ENCODE measurements at places on chromosomes 12 and 14. TPM values are rescaled to one million over a fixed set of nuclear protein-coding genes. Genes with fewer than 3 reads are reported as not detected.
A peak's percentile ranks its signal among the peaks of the same experiment; 100 is the strongest.

The CCND2 gene
- 135 TPM for total RNA-seq

The TSHR gene
- 0.29 TPM for total RNA-seq

The CLMN gene
- total RNA-seq: 15.8 TPM

The PTPN21 gene
- 45.8 TPM for total RNA-seq

The SLC35E3 gene
- total RNA-seq: 14.3 TPM

The KMT2D gene
- total RNA-seq: 88.6 TPM

The RPL10L gene
- not detected for total RNA-seq

- no peaks in the 10 kb centered on the region for H3K4me1 ChIP-seq
- H3K27me3 ChIP-seq: no peaks in the 10 kb centered on the region
- H3K36me3 ChIP-seq: no peaks in the 10 kb centered on the region
- no peak overlapping the region for H3K4me3 ChIP-seq
- no peak overlapping the region for H3K27ac ChIP-seq
Measured at GRCh38 chr14:85417396-85417795, 112.5 kb upstream of the FLRT2 start.

DNA sequence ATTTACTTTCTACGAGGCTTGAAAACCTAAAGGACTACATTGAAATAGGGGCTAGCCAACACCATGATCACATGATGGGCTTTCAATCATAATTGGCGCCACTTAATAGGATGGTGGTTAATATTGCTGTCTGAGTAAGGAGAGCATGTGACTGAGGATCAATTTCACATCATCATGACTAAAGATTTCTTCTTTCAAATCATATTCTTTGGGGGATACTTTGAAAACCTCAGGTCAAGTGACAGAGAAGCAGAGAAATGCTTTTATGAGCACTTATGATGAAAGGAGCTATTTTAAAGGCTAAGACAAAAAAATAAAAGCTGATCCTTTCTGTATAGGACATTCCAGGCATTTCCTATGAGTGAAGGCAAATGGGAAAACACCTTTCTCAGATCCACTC lies 42.9 kb upstream of the KRAS start:
- no peak overlapping the region for H3K27ac ChIP-seq
- H3K36me3 ChIP-seq: no peaks in the 10 kb centered on the region
- H3K4me1 ChIP-seq: no peaks in the 10 kb centered on the region
- no peak for DNase-seq
- H3K27me3 ChIP-seq: peaks cover 1% of the 10 kb centered on the region
- no peak overlapping the region for H3K4me3 ChIP-seq

- DNase-seq: peak; percentile 1
- no peaks in the 10 kb centered on the region for H3K4me1 ChIP-seq
- H3K27me3 ChIP-seq: no peaks in the 10 kb centered on the region
- no peaks in the 10 kb centered on the region for H3K36me3 ChIP-seq
Measured at GRCh38 chr12:34390846-34391700, 368.8 kb downstream of the ALG10 start.

GRCh38 chr14:61488417-61489401 lies 167.3 kb downstream of the PRKCH start:
- no peaks in the 10 kb centered on the region for H3K4me1 ChIP-seq
- no peaks in the 10 kb centered on the region for H3K27me3 ChIP-seq
- H3K4me3 ChIP-seq: no peak overlapping the region
- no peak for DNase-seq
- H3K27ac ChIP-seq: no peak overlapping the region
- H3K36me3 ChIP-seq: no peaks in the 10 kb centered on the region

GRCh38 chr14:73777420-73777819 lies 63.2 kb upstream of the PNMA1 start:
- H3K27me3 ChIP-seq: no peaks in the 10 kb centered on the region
- no peak overlapping the region for H3K4me3 ChIP-seq
- peak; percentile 26 for DNase-seq
- no peak overlapping the region for H3K27ac ChIP-seq
- H3K36me3 ChIP-seq: no peaks in the 10 kb centered on the region
- H3K4me1 ChIP-seq: no peaks in the 10 kb centered on the region

- no peak for DNase-seq
- H3K4me3 ChIP-seq: no peak overlapping the region
- no peaks in the 10 kb centered on the region for H3K36me3 ChIP-seq
- no peaks in the 10 kb centered on the region for H3K4me1 ChIP-seq
- H3K27me3 ChIP-seq: no peaks in the 10 kb centered on the region
- H3K27ac ChIP-seq: no peak overlapping the region
Measured at GRCh38 chr14:38883127-38883526, 219.9 kb downstream of the SEC23A start.

DNA sequence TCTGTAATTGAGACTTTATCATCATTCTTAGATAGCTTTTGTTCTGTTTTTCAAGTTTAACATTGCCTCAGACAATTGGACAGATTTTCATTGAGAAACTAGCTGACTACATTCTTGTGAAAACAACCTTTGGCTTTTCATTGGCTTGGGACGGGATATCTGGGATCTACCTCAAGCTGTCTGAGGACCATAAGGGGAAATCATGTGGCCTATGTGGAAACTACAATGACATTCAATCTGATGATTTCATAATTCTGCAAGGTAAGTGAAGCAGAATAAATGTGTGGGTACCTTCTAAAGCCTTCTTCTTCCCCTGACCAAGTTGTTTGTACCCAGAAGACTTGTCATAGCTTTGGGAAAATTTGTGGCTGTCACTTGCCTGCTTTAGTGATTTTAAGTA lies 133.5 kb downstream of the OTOGL start:
- no peaks in the 10 kb centered on the region for H3K4me1 ChIP-seq
- DNase-seq: no peak
- no peaks in the 10 kb centered on the region for H3K27me3 ChIP-seq

- no peaks in the 10 kb centered on the region for H3K4me1 ChIP-seq
- no peak overlapping the region for H3K27ac ChIP-seq
- no peaks in the 10 kb centered on the region for H3K27me3 ChIP-seq
- H3K36me3 ChIP-seq: no peaks in the 10 kb centered on the region
Measured at GRCh38 chr12:82765971-82766705, 79.4 kb downstream of the TMTC2 start.

GRCh38 chr14:99246536-99247097 lies 25.4 kb downstream of the BCL11B start:
- no peaks in the 10 kb centered on the region for H3K4me1 ChIP-seq
- H3K27ac ChIP-seq: no peak overlapping the region
- DNase-seq: no peak
- no peaks in the 10 kb centered on the region for H3K27me3 ChIP-seq

DNA sequence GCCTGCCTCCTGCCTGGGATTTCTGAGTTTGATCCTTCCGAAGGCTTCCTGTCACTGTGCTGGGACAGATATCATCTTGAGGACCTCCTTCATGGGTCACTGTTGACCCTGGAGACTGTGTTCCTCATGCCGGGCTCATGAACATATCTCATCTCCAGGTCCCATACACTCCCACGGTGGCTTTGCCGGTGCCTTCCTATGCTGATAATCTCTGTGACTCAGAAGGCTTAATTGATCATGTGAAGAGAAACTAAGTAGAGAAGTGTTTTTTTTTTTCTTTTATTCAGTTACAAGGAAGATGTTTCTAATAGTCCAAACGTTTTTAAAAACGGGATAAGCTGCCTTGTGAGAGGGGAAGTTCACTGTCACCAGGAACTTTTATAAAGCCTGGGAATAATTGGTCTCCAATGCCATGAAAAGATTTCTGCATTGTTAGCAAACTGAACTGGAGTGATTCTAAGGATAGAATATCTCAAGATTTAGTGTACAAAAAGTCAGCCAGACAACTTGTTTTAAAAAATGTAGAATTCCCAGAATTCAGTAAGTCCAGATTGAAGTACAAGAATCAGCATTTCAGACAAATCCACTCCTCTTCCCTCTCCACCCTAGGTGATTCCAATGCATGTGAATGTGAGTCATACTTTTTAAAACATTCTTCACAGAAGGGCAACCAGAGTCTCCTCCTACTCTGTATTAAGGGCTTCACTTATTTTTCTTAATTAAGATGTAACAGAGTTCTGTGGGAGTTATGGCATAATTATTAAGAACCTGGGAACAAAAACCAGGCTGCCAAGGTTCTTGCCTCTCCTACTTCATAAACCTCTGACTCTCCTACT lies 139.8 kb upstream of the LGR5 start:
- no peaks in the 10 kb centered on the region for H3K4me1 ChIP-seq
- H3K36me3 ChIP-seq: no peaks in the 10 kb centered on the region
- H3K27me3 ChIP-seq: no peaks in the 10 kb centered on the region
- H3K27ac ChIP-seq: no peak overlapping the region

Measured in aorta (tissue), 5 donors.